ENCODE measurements at places on chromosomes 7 and 10. TPM values are rescaled to one million over a fixed set of nuclear protein-coding genes. Genes with fewer than 3 reads are reported as not detected.

SFRP5 gene
- total RNA-seq: 12.9 TPM

CCDC172 gene
- not detected for total RNA-seq

SMURF1 gene
- 26.6 TPM for total RNA-seq

AOAH gene
- 16.8 TPM for total RNA-seq

- H3K27me3 ChIP-seq: no peaks in the 10 kb centered on the region
- no peak for DNase-seq
- no peak overlapping the region for H3K4me3 ChIP-seq
Observed at GRCh38 chr10:104472505-104472904, 118.9 kb downstream of the CFAP58 start.

GRCh38 chr7:50092579-50093491 is at the start of gene ZPBP:
ZPBP (minus strand) TSS chr7:50093246; CDS start chr7:50093194, 52 bp downstream.
- no peak within 1 kb of the TSS for H3K27ac ChIP-seq
- DNase-seq: no peak
- no peaks in the 10 kb centered on the region for H3K36me3 ChIP-seq
- peaks cover 5% of the 10 kb centered on the region for H3K4me1 ChIP-seq
- H3K27me3 ChIP-seq: no peaks in the 10 kb centered on the region

DNA sequence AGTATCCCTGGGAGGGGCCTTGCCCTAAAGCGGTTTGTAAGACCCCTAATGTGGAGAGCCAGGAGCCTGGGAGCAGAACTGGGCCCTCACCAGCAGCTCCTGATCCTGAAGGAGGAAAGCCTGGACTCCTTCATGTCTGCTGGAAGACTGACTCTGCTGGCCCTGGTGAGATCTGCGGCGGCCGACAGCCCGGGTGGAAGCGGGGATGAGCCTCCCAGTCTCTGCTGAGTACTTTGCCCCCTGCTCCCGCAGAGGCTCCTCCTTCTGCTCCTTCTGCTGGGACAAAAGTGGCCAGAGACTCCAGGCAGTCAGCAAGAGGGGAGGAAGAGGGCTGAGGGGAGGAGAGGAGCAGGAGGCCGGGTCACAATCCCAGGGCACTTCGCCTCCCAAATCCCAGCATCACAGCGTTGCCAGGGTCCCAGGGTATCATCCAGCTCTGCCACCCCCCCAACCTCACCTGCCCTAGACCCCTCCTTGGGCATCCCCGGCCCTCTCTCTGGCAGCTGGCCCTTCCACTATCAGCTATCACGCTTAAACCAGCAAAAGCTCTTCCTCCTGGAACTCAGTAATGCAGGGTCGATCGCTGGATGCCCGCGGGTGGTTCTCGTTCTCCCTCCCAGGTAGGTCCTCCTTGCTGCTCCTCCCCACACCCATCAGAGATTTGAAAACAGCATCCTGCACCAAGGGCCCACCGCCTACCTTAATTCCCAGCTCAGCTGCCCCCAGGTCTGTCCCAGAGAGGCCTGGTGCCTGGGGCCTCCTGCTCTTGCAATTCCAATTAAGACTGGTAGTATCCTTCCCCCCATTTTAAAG is 7.9 kb downstream of the TBATA start:
- DNase-seq: no peak
- H3K4me1 ChIP-seq: no peaks in the 10 kb centered on the region
- H3K27me3 ChIP-seq: no peaks in the 10 kb centered on the region
- H3K36me3 ChIP-seq: no peaks in the 10 kb centered on the region
- no peak overlapping the region for H3K27ac ChIP-seq
- H3K4me3 ChIP-seq: no peak overlapping the region

DNA sequence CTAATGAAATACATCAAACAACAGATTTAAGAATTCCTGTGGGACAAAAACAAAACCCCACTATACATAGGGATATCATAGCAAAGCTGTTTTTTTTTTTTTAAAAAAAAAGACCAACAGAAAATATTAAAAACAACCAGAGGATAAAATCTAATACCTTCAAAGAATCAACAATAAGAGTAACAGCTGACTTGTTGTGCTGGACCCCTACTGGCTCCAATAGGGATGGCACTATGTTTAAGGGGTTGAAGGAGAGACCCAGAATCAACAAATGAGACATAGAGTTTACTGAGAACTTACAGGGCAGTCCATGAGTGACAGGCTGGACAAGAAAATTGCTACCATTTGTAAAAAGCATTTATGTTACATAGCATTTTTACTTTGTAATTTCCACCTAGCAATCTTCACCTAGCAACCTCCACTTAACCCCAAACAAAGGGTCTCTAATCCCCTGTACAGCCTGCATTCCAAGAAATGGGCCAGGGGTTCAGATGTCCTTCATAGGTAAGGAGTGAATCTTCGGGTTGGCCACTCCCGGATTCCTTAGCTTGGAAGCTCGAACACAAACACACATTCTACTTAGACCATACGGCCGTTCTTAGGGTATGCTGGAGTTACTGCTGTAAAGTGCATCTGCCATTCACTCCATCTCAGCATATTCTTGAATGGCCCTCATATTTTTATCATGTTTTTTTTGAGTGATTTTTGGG is 25.8 kb downstream of the ASZ1 start:
- H3K27ac ChIP-seq: no peak overlapping the region
- H3K27me3 ChIP-seq: no peaks in the 10 kb centered on the region
- DNase-seq: no peak
- H3K36me3 ChIP-seq: no peaks in the 10 kb centered on the region
- no peak overlapping the region for H3K4me3 ChIP-seq

DNA sequence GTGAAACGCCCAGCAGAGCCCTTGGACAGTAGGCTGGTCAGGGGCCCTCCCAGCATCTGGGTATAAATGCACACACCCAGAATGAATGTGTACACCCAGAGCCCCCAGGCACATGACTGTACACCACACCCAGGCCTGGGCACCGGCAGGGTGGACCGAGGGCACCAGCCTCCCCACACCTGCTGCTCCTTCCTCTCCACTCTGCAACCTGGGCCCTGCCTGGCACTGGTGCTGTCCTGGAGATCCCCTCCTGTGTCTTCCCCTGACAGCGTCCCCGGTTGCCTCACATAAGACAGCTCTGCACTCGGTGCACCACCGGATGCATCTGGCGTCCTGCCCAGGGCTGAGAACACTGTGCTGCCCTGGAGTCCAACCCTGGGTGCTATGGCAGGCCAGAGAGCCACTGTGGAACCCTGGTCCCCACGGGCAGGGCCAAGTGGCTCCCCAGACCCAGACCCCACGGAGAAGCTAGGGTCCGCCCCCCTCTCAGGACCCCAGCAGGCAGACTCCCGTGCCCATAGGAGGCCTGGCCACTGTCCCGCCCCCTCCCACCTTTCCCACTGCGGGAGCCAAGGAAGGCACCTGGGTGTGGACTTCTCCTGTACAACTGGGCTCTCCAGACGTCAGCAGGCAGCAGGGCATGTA is 6.6 kb downstream of the RASGEF1A start:
- H3K27me3 ChIP-seq: no peaks in the 10 kb centered on the region
- H3K4me3 ChIP-seq: no peak overlapping the region
- H3K4me1 ChIP-seq: no peaks in the 10 kb centered on the region
- no peak overlapping the region for H3K27ac ChIP-seq
- H3K36me3 ChIP-seq: no peaks in the 10 kb centered on the region

GRCh38 chr7:99135938-99136337 is 8.0 kb downstream of the SMURF1 start:
- no peaks in the 10 kb centered on the region for H3K36me3 ChIP-seq
- H3K27me3 ChIP-seq: no peaks in the 10 kb centered on the region
- H3K4me3 ChIP-seq: no peak overlapping the region
- H3K27ac ChIP-seq: no peak overlapping the region

DNA sequence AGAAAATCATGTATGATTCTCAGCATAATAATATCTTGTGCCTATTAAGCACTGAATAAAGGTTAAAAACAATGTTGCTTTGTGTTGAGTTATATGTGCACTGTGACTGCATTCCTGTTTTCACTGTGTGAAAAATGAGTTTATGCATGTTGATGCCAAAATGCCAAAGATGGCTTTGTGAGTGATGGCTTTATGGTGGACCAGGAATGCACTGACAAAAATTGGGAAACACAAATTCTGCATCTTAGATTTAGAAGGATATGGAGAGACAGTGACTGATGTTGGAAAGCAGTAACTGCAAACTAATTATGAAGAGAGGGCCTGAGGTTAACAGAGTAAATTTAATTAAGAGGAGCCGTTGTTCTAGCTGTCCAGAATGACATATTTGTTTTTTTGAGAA is 440.4 kb downstream of the KIF20B start:
- DNase-seq: no peak
- no peaks in the 10 kb centered on the region for H3K27me3 ChIP-seq
- no peak overlapping the region for H3K27ac ChIP-seq
- no peak overlapping the region for H3K4me3 ChIP-seq

DNA sequence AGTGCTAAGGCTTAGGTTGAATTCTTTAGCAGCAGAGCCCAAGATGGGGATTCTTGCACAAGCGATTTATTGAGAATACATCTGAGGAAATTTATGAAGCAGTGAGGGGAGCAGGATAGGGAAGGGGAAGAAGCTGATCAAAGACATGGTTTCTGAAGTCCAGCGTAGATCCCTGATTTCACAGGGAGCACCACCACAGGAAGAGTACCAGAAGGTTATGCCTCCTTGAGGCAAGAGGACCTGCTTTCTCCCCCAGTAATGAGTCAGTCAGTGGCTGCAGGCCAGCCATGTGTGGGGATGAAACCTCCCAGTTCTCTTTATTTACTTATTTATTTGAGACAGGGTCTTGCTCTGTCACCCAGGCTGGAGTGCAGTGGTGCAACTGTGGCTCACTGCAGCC is 35.0 kb upstream of the CBLL1 start:
- H3K27ac ChIP-seq: no peak overlapping the region
- DNase-seq: no peak
- H3K4me1 ChIP-seq: no peaks in the 10 kb centered on the region

DNA sequence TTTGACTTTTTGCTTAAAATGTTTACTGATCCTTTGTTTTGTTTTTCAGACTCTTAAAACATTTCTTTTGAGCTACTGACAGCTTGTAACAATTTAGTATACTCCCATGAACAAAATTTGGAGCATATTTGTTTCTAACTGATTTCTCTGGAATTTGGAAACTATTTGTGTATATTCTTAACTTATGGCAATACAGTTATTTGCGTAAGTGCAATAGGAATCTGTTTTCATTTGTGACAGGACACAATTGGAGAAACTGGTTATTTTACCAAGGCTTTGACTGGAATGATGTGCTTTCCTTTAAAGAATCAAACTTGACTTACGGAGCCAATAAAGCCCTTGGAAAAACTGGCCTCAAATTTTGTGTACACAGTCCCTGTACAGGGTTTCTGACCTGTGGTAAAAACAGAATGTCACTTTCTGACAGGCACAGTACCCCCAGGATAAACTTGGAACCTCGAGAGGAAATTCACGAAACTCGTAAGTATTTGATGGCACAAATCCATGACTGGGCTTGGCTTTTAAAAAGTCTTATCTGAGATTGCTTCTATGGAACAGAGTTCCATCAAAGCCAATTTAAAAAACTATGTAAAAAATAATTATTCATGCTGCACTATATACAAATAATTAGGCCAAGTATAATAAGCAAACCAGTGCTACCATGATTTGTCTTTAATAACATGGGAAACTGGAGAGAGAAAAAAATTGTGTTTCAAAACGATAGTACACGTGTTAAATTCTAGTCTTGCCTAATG is 70.4 kb downstream of the ST8SIA6 start:
- DNase-seq: no peak
- H3K4me3 ChIP-seq: no peak overlapping the region
- no peaks in the 10 kb centered on the region for H3K27me3 ChIP-seq
- H3K27ac ChIP-seq: no peak overlapping the region
- H3K36me3 ChIP-seq: no peaks in the 10 kb centered on the region

DNA sequence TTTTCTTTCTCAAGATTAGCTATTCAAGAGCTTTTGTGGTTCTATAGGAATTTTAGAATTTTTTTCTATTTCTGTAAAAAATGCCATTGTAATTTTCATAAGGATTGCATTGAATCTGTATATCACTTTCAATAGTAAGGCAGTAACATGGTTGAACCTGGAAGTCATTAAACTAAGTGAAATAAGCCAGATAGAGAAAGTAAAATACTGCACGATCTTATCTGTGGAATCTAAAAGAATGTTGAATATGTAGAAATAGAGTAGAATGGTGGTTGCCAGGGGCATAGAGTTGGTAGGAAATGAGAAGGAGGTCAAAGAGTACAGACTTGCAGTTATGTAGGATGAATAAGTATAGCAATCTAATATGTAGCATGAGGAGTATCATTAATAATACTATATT is 1073.5 kb upstream of the LRRN3 start:
- no peaks in the 10 kb centered on the region for H3K36me3 ChIP-seq
- no peaks in the 10 kb centered on the region for H3K27me3 ChIP-seq
- H3K27ac ChIP-seq: no peak overlapping the region

GRCh38 chr10:110212119-110213006 is 5.0 kb downstream of the MXI1 start:
- no peak overlapping the region for H3K4me3 ChIP-seq
- no peaks in the 10 kb centered on the region for H3K36me3 ChIP-seq
- no peaks in the 10 kb centered on the region for H3K4me1 ChIP-seq

DNA sequence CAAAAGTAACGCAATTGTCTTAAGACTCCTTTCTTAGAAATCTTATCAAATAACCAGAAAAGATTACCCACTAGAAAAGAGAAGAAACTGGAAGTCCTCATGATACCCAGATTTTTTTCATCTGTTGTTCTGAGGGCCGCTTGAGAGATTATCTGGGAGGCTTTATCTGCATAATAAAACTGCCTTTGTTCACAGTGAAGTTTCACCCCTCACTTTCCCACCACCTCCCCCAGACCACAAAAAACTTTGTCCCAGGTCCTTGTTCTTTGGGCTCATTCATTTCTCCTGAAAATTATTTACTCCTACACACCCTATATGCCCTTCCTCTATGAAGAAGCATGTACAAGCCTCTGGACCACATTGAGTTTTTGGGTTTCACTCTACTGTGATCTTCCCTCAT is 745.1 kb upstream of the COBL start:
- no peak for DNase-seq
- no peak overlapping the region for H3K27ac ChIP-seq
- H3K36me3 ChIP-seq: no peaks in the 10 kb centered on the region

Measured in adrenal gland (tissue), 19 donors.